ENCODE measurements at places on chromosomes 7 and 10.
A peak's percentile ranks its signal among the peaks of the same experiment; 100 is the strongest.

DNA sequence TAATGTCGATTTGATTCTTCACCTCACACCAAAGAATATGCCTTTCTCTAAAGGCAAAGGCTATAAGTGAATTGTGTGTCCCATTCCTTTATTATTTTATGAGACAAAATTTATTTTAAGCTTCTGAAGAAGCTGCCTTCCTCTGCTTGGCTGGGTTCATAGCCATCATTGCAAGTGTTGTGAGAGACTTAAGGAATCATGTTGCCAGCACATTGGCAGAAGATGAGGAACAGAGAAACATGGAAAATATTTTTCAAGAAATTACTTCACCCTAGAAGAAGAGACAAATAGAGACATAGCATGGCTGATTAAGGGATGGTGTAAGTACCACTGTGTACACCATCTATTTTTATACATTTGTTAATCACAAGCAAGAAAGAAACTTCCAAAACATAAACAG is 230.1 kb upstream of the SEMA3E start:
- DNase-seq, result no peak

GRCh38 chr7:37408291-37409228 is 40.1 kb downstream of the ELMO1 start:
- DNase-seq, result no peak

DNA sequence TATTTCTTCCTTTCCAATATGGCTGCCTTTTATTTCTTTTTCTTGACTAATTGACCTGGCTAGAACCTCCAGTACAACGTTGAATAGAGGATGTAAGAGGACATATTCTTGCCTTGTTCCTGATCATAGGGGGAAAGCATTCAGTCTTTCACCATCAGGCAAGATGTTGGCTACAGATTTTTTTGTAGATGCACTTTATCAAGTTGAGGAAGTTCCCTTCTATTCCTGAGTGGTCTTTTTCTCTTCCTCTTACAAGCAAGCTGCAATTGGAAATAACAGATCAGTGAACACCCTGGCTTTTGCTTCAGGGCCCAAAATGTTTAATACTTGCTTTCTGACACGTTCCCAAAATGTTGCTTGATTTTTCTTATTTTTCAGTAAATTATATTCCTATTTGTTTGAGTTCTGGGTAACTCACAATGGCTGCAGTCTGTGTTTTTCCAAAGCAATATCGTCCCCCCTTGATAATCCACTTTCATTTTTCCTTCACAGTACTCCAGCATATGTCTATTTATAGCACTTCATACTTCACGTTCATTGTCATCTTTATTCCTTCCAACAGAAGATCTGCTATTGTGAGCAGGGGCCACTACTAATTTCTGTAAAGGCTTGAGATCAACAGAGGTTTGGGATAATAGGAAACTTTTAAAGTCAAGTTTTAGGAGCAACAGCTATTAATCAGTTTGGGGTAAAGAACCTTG is 11.7 kb downstream of the CPEB3 start:
- DNase-seq, result no peak

- DNase-seq, result peak; percentile 10
Observed at GRCh38 chr10:129772468-129773358, 191.4 kb downstream of the EBF3 start.

- no peak for DNase-seq
Observed at GRCh38 chr7:151378011-151378410, 31.8 kb downstream of the WDR86 start.

GRCh38 chr10:116989439-116989838 is 15.5 kb downstream of the SHTN1 start:
- no peak for DNase-seq

Measured in H9 (cell line).